ENCODE measurements at places on chromosomes 2 and 18.

- no peak for DNase-seq
These were observed 463.9 kb downstream of the STK39 start for GRCh38 chr2:167783261-167784083.

- no peak for DNase-seq
These were observed 6.4 kb upstream of the ODC1 start for GRCh38 chr2:10454505-10454904.

- DNase-seq, result no peak
These were observed 167.1 kb upstream of the FOSL2 start for GRCh38 chr2:28225473-28226080.

DNA sequence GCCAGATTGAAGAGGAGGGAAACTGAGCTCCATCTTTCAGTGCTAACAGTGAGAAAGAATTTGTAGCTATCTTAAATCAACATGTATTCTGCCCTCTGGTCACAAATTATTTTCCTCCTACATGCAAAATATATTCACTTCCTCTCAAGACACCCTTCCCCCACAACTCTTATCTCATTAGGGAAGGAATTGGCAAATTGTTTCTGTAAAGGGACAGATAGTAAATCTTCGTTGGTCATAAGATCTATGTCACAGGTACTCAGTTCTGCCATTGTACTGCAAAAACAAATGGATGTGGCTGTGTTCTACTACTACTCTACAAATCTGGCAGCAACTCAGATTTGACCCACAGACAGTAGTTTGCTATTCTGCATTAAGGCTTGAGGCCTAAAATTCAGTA, 53.0 kb upstream of the CYP20A1 start:
- no peak for DNase-seq

DNA sequence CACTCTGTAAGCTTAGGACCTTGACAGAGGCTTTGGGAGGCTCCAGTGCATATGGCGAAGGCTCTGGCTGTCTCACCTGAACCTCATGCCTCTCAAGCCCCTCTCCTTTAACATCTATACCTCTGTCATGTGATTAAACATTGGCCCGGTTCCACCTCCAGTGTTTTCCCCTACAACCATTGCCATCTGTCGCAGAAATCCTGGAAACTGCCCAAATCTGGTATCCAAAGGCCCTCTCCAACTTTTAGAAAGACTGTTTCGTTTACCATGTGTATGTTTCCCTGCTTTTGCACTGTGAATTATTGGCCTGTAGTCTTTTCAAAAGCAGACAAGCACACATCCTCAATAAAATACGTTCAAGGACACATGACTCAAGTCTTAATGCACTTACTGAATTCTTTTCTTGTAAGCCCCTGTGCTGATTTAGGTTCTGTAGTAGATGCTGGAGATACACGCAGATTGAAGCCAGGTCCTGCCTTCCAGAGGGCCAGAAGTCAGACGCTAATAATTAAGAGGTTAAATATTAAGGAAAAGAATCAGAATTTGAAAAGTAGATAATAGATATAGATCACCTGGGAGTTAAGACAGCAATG, 386.4 kb upstream of the SLC14A2 start:
- DNase-seq, result no peak

Measured in stimulated activated CD8-positive, alpha-beta memory T cell treated with anti-CD3 and anti-CD28 coated beads, Interleukin-12 subunit alpha, Interleukin-12 subunit beta, amount 100 ng/mL, for 4 hours (primary cell).